ENCODE measurements at places on chromosomes 16 and 17.

- peak; percentile 43 for DNase-seq
Measured at GRCh38 chr16:66720766-66721165, 24.2 kb upstream of the CMTM4 start.

DNA sequence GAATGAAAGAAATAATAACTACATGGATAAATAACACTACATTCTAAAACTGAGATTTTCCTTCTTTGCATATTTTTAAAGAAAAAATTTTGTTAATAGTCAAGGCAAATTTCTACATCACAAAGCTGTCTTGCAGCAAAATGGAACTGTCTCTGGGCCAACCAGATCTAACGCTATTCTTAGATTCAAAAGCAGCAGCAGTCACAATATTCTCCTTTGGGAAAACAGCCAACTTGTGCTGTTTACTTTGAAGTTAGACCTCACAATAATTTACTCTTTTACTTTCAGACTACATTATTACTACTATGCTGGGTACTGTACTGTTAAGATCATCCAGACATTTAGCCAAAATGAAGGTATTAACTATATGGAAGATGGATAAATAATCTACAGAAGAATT is 189.1 kb downstream of the CEP112 start:
- DNase-seq: no peak

GRCh38 chr16:16106466-16106865 is 116.8 kb downstream of the ABCC6 start:
- no peak for DNase-seq

DNA sequence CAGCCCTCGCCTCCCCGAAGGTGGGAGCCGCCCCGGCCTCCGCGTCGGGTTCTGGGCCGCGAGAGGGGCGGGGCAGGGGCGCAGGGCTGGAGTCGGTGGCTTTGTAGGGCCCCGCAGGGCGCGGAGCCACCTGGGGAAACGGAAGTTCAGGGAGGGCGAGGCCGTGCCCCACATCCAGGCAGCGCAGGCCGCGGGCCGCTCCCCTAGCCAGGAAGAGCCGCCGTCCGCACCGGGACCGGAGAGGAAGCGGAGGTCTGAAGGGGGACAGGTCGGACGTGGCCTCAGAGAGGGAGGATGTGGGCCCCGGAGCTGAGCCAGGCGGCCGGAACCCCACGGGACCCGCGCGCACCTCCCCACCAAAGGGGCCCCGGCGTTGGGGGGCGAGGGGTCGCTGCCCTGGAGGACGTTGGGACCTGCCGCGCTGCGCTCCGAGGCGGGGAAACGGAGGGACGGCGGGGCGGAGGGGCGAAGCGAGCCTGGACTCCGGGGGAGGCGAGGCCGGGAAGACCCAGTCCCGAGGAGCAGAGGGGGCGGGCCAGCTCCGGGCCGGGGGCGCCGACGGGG is 482 bp upstream of the SLC16A3 start:
- DNase-seq: no peak

- DNase-seq: no peak
Measured at GRCh38 chr16:57884655-57885133, 82.4 kb upstream of the KIFC3 start.

- no peak for DNase-seq
Measured at GRCh38 chr16:70429888-70430666, 8.8 kb downstream of the ST3GAL2 start.

DNA sequence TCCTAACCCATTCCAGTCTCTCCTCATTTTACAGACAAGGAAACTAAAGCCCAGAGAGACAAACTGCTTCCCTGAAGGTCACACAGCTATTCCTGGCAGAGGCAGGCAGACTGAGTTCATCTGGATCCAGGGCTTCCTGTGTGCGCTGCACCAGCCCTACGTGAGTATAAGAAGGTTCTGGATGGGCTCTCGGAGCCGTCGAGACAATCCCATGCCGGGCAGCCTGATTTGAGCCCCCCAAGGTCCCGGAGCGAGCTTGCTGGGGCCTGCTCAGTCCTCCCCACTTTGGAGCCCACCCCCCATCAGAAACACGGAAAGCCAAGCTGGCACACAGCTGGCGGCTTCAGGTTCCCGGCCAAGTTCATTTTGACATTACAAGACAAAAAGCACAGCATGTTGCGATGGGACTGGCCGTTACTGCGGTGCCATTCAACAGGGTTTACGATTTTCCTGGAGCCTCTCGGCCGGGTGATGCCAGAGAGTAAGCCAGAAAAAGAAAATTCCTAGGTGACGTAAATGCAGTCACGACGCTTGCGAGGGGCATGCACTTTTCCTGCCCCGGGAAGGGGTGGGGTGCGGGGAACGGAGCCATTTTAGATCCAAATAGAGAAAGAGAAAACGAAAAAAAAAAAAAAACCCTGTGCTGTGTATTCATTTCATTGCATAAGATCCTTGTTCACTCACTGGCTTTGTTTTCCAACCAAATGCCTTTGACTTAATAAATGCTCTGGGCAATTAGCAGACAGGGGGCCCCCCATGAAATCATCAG is 167.1 kb upstream of the FOXF1 start:
- DNase-seq: peak; percentile 56

GRCh38 chr17:1542316-1542715 is 20.3 kb downstream of the PITPNA start:
- no peak for DNase-seq

Data from fibroblast of mammary gland (primary cell).